Activated naive CD8-positive, alpha-beta T cell treated with anti-CD3 and anti-CD28 coated beads, Interleukin-2, amount 50 U/mL, for 24 hours (primary cell): ENCODE measurements at places on chromosomes 12 and 14.

DNA sequence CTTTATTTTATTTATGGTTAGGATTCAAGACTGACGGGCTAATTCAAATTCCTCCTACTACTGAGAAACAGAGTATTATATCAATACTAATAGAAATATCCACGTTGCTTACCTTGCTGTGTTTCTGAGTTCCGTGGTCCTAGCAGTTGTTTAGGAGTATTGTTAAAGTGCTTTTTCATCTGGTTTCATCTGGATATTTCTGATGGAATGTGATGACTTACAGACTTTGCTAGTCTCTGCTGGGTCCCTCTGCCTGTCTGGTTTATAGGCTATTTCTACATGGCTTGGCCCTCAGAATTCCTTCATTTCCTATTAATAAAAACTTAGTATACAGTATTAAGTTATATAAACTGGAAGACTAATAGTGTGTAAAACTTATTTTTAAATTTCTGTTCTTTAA is at the start of gene SMCO3:
SMCO3 (minus strand) TSS at position 169 of the 400 bp plus-strand sequence. CDS start 7,502 bp downstream, outside the sequence.
- no peak for DNase-seq

GRCh38 chr12:24360057-24360456 is 410.6 kb upstream of the SOX5 start:
- no peak for DNase-seq

DNA sequence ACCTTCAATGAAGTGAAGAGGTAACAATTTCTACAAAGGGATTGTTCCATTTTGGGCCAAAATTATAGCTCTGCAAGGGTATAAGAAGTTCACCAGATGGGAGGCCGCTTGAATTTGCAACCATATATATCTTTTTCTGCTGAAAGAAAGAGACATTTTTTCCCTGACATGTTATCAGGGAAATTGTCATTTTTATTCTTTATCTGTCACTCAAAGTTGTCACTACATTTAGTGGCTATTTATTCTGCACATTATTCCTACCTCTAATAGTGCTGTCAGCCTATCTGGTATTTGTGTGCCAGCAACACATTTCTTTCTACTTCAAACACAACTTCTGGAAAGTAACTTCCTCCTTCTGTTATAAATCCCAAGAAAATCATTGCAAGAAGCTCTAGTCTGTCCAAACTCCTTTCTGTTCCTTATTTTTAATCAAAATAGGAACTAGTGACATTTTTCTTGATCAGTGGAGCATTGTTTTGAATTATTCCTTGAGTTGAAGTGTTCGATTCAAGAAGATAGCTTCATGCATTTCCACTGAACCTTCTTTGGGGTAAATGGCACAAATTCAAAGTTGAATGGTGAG is 137.9 kb upstream of the ATP2B1 start:
- DNase-seq = no peak

- no peak for DNase-seq
These were observed 62.0 kb upstream of the ASPG start for GRCh38 chr14:104023325-104024055.

GRCh38 chr12:10241290-10241689 is 28.6 kb downstream of the GABARAPL1 start:
- no peak for DNase-seq
